GM10248 (cell line): ENCODE measurements at places on chromosomes 5 and 9.

GRCh38 chr5:143569213-143569701 lies 165.8 kb upstream of the NR3C1 start:
- no peak for DNase-seq

GRCh38 chr9:95587021-95587964 lies 70.5 kb upstream of the PTCH1 start:
- DNase-seq = no peak

- DNase-seq = no peak
Measured at GRCh38 chr5:93289942-93290341, 291.1 kb downstream of the NR2F1-AS1 start.

DNA sequence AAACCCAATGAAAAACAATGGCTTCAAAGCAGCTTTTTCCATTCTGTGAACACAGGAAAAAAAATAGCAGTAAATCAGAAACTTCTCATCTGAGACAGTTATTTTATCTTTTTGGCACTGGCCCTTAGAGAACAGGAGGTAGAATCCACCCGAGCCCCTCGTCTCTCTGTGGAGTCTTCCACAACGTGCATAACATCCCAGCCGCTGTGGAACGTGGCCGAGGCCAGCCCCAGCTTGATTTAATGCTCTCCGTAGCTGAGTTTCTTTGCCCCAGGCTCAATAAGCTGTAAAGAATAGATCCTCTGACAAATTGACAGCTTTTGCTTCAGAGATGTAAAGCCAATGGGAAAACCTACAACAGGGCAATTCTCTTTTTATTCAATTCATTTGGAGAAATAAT lies 107.9 kb upstream of the DAP start:
- no peak for DNase-seq

- no peak for DNase-seq
Measured at GRCh38 chr9:104301755-104302154, 202.3 kb upstream of the OR13F1 start.

DNA sequence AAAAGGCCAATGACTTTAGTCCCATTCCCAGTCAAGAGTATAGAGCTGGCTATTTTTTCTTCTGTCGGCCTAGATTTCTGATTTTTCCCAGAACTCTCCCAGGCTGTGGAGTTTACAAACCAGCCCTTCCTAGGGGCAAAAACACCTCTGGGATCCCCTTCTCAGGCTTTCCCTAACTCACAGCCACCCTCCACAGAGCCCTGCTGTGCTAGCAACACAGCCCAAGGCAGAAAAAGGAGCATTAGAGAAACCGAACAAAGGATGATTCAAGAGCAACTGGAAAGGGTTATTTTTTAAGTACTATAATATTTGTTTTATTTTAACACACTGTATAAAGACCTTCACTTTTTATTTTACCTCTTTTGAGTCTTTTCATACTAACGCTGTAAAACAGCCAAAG lies 234.8 kb downstream of the GLIS3 start:
- DNase-seq = no peak

GRCh38 chr9:118940473-118940872 lies 428.8 kb downstream of the BRINP1 start:
- no peak for DNase-seq

- DNase-seq = no peak
Measured at GRCh38 chr5:59325070-59325469, 568.5 kb downstream of the PDE4D start.

DNA sequence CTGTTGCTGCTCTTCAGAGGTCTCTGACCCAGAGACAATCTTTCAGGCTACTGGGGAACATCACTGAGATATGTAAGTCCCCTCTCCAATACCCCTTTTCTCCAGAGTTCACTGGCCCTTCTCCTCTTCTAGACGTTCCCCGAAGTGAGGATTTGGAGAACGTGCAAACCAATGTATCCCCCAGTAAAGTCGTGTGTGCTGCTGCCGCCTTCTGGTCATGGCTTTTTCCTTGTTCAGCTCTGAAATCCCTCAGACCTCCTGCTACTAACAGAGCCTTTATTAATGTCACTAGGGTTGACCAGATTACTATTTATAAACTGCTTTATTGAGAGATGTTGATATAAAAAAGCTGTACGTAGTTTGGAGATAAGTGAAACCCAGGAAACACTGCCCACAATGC lies 1028.6 kb downstream of the CDH9 start:
- DNase-seq = no peak

DNA sequence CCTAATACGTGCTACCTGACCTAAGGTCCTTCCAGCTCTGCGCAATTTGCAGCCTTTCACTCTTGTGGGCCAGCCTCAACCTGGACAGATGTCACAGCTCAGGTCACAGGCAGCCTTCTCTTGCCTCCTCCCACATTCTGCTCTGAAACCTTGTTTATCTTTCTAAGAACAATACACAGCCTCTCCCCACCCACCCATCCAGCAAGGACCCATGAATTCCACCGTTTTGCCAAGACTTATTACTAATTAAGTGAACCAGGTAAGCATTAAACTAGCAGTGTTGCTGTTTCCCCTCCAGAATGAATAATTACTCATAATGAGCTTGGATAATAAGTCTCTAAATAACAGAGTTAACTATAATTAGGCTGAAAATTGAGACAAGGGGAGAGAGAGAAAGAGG lies 11.0 kb downstream of the FABP6 start:
- no peak for DNase-seq

DNA sequence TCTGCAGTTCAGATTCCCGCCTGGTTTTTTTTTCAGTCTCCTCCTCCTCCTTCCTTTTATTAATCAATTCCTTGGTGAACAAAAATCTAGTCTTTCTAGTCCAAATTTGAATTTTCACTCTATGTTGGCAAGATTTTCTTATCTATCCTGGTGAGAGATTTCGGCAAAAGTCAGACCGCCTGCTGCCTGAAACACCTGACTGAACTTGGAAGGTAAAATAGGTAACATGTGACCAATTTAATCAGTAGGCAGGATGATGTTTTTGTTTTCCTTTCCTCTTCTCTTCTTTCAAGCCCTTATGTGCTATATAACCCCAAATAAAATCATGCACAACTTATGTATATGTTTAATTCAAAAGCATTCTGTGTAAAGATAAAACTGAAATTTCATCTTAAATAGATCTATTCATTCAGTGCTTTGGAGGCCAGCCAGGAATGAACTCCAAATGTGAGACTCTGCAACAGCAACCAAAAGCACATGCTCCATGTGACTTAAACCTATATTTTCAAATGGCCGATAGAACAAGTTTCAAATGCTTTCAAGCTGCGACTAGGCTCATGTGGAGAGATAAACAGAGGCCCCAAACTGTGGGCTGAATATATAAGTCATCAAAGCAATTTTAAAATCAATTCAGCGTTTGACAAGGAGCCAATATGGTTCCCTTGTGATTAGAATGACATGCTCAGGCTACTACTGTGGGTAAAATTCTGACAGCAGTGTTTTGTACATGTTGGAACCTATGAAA lies 100.4 kb upstream of the SEMA6A start:
- no peak for DNase-seq

GRCh38 chr5:44048276-44048984 lies 340.8 kb downstream of the FGF10 start:
- no peak for DNase-seq

- DNase-seq = no peak
Measured at GRCh38 chr9:117552811-117553210, 138.0 kb upstream of the ASTN2 start.

DNA sequence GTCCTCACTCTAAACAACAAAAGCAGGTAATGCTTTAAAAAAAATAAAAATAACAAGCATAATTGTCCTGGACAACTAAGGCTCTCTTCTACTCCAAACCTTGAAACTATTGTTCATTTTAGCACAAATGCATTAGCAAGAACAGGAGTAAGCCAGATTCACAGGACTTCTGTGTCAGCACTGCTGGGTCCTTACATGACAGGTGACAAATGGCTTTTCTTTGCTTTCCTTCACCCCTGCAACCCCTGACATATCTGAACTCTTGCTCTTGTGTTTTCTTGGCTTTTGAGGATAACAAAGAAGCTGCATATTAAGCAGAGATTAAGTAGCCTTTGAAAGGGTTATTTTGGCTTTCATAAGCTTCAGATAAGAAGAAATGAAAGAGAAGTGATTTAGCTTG lies 71.1 kb downstream of the ZNF474 start:
- DNase-seq = no peak

- DNase-seq = peak; percentile 55
Measured at GRCh38 chr5:96919754-96920197, 16.1 kb upstream of the LNPEP start.

DNA sequence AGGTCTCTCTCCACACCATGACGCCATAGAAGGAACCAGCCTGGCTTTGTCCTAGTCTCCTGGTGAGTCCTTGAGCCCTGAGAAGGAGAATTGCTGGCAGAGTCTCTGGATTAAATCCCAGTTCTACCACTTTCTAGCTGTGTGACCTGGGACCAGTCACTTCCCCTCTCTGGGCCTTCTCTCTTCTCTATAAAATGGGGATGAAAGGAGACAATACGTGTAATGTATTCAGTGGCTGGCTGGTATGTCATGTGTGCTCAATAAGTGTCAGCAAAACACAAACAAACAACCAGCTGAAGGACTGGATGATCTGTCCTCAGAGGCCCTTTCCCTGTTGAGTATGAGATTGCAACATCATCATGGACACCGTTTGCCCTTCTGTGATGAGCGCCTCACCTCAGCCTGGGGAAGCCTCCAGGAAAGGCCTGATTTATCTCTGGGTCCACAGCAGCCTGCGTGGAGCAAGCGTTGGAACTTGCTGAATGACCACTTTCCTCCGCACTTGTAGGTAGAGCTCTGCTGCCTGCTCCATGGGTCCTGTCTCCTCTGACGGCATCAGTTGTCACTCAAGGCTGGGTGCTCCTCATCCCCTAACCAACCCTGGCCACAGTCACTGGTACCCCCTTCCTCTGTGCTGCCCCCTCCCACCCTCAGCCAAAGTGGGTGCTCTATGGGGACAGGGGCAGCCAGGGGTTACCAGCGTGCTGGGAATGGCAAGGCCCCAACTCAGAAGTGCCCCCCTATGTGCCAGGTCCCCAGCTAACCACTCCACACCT lies 3.6 kb upstream of the NR5A1 start:
- DNase-seq = no peak

- DNase-seq = no peak
Measured at GRCh38 chr9:98962181-98962560, 18.5 kb downstream of the COL15A1 start.

DNA sequence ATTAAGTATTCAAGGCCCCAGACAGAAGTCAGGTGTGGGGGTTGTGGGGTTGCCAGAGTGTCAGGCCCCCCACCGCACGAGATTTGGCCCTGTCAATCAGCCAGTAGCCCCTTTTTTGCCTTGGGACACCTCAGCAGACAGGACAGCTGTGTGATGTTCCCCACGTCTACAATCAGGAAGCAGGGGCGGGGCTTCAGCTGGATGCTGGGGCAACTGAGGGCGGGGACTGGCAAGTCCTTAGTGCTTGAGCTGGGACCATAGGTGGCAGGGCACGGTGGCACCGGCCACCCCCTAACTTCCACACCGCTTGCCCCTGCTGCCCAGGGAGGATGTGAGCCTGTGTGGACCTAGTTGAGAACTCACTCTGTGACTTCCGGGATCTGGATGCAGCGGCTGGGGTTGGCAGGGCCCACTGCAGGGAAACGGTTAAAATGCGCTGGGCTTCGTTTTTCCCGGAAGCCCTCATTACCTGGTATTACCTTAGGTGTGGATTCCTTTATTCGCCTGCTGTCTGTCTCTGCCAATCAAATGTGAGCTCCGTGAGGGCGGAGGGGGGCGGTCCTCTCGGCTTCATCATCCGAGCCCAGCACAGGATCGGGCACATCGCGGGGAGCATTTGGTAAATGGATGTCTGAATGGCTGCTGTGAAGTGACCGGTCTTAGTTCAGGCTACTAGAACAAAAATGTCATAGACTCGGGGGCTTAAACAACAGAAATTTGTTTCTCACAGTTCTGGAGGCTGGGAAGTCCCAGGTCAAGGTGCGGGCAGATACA lies 7.5 kb upstream of the GTF3C5 start:
- peak; percentile 46 for DNase-seq

DNA sequence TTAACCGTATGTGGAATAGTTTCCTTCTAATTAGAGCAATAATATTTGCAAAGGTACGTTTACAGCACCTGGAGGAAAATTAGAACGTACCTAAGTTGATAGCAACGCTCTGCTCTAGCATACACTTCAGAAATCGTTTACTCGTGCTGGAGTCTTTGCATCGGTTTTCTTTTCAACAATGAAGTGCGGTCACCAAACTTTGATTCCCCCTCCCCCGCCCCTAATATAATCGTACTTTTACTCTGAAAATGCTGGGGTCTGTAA lies 506 bp downstream of the ADAMTS19 start:
- DNase-seq = no peak

GRCh38 chr5:169300468-169301385 lies at the start of gene SLIT3:
Gene SLIT3, minus strand, starts transcription at chr5:169301139. Its CDS starts 430 bp downstream, at chr5:169300709.
- no peak for DNase-seq

DNA sequence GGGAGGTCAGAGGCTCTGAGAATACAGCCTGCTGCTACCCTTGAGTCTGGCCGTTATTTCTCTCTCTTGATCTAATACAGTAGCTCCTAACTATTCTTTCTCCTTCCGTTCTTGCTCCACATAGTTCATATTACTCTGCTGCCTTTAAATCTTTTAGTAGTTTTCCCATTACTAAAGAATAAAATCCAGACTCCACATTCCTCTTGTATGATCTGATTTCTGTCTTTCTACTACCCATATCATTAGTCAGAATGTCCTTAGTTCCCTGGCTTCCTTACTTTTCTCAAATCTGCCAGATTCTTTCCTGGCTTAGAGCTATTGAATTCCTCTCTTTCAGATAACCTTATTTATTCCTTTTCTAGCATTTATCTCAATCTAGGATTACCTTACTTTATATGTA lies 40.0 kb downstream of the MARCHF6 start:
- no peak for DNase-seq

- DNase-seq = no peak
Measured at GRCh38 chr9:70641031-70641430, 226.6 kb upstream of the KLF9 start.

DNA sequence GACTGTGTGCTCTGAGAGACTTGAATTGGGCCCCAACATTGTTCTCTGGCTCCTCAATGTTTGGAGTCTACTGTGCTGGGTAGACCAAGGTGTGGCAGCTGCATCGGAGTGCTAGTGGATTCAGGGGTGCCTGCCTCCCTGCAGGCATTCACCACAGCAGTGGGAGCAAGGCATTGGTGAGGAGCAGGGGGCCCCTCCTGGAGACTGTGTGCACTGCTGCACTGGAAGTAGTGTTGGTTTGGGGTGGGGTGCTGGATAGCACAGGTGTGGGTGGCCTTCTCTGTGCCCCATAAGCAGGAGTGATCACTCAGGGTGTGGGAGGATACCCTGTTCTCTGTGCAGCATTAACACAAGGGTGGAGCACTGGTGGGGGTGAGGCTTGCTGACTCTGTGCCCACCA lies 39.2 kb downstream of the INSL6 start:
- DNase-seq = no peak

GRCh38 chr9:4092793-4093709 lies 206.8 kb downstream of the GLIS3 start:
- DNase-seq = no peak
